Pons (tissue), 1 donor: ENCODE measurements at places on chromosomes 3 and 15.

GRCh38 chr3:48256557-48256956 is 15.7 kb downstream of the ZNF589 start:
- DNase-seq = no peak

DNA sequence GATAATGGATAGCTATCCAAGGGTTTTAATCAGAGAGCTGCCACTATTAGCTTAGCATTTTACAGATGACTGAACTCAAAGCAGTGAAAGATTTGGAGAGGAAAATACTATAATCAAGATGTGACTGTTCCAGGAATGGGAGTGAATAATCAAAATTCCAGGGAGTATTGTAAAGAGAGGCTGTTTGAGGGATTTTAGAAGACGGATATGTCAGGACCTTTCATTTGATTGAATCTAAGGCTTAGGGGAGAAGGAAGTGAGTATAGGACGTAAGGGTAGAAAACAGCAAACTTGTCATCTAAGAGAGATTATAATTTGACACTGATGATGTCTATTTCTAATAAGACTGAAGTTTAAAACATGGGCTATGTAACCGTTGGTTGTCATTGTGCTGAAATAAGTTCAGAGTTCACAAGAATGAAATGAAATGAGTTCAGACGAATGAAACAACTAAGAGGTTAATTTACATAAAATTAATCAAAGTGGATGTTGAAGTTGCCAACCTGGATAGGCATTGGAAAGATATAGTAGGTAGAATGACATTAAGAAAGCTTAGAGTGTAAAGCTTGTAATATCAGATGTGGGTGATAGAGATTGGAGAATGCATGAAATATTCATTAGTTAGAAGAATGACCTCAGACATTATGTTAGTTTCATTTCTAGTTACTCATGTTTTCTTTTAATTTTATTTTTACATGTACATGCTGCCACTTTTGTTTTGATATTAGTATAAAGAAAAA is 842.8 kb downstream of the SI start:
- DNase-seq = no peak

GRCh38 chr15:101198031-101198575 is 53.7 kb downstream of the CHSY1 start:
- DNase-seq = no peak

GRCh38 chr15:73388256-73388781 is 19.6 kb upstream of the HCN4 start:
- DNase-seq = no peak

DNA sequence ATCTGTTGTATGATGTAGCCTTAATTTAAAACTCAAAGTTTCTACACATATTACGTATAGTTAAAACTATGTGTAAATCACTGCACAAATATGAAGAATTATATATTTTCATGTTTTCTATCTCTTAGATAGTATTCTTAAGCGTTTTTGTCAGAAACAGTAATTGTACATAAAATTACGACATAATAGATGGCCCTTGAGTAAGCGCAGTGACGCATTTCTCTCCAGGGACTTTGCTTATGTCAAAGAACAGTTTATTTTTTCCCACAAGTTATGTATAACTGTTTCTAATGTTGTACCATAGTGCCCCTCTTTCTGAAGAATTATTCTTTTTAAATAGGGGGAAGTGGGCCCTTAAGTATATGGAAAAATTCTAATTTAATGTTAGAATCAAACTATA is 934.0 kb downstream of the VGLL3 start:
- no peak for DNase-seq

- DNase-seq = no peak
Observed at GRCh38 chr3:170864525-170865208, 5.3 kb downstream of the RPL22L1 start.

DNA sequence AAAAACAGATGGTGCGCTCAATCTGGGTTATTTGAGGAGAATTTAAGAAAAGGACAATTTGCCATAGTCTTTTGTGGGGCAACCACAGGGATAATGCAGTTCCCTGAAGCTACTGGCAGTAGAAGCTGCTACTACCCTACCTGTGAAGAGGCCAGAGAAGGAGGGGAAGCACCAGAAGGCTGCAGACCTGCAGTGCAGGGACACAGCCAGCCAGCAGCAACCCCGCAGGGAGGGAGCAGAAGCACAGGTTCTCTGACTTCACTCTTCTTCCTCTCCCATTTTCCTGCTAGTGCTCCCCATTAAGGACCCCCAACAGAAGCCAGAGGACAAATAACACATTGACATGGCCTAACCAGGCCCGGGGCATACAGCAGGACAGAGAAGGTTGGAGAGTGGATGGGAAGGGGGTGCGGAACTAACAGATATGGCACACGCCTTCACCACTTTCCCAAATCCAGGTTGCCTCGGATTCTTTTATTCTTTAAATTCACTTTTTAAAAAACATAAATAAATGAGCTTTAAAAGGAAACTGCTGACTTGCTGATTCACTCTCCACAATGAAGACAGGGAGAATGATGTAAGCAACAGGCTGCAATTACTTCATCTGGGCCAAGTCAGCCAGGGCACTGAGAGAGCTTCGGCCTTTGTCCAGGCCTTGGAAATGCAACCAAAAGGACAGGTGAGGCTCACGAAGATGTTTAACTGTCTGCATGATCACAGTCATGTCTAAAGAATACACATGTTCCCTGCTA is 30.1 kb downstream of the POPDC2 start:
- no peak for DNase-seq

GRCh38 chr3:35114686-35115085 is 524.6 kb upstream of the ARPP21 start:
- DNase-seq = no peak

DNA sequence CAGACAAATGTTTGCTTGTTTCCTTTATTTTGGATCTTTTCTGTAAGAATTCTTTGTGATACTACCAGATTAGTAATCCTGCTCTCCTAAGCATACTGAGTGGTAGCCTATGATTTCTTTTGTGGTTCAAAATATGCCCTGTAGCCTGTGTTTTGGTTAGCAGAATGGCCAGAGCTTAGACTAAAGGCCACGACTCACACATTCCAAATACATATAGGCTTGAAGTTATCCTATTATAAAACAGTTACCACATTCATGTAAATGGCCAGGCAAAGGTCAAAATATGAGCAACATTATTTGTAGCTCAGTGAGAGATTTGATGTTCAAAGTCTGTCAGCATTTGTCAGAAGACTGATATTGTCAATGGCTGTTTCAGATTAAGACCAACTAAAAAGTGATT is 84.5 kb downstream of the MITF start:
- DNase-seq = no peak

GRCh38 chr3:27253831-27254230 is 115.4 kb downstream of the NEK10 start:
- DNase-seq = peak; percentile 38

DNA sequence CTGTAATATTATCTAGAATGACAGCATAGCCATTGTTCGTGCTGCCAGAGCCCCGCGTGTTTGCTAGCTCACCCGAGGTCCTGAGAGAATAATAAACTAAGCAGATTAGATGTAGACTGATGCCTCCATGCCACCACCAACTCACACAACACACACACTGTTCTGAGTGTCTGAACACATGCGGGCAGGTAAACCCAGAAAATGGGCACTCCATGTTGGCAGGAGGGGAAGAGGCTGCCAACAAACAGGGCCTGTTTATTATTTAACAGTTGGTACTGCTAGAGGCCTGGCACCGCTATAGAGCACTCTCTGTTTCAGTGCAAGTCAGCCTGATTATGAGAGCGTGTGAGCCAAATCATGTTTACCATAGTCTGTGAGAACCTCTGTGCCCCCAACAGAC is 299.0 kb downstream of the ZBTB20 start:
- peak; percentile 97 for DNase-seq

DNA sequence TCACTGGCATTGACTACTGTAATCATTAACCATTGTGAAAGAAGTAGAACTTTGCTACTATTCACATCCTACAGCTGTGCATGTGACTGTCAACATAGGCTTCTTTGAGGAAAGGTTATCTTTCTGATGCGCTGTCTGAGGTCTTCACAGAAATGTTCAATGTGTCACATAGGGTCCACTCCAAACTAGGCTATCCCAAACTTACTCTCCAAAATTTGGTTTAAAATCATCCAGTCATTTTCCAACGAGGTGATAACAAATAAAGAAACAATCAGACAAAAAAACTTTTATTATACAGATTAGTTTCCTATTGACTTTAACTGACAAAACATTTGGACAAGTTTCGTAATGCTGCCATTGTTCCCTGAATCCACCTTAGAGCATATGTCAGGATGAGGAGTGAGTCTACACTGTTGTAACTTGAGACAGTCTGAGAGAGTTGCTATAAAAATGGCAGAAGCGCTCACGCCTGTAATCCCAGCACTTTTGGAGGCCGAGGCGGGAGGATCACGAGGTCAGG is 511.6 kb downstream of the PLOD2 start:
- DNase-seq = no peak
